ENCODE measurements at places on chromosomes 12 and 14. TPM values are rescaled to one million over a fixed set of nuclear protein-coding genes. Genes with fewer than 3 reads are reported as not detected.

MYF5 gene
- total RNA-seq: not detected

SFSWAP gene
- total RNA-seq: 44.7 TPM

PKP2 gene
- not detected for total RNA-seq

LIN7A gene
- total RNA-seq: not detected

DNA sequence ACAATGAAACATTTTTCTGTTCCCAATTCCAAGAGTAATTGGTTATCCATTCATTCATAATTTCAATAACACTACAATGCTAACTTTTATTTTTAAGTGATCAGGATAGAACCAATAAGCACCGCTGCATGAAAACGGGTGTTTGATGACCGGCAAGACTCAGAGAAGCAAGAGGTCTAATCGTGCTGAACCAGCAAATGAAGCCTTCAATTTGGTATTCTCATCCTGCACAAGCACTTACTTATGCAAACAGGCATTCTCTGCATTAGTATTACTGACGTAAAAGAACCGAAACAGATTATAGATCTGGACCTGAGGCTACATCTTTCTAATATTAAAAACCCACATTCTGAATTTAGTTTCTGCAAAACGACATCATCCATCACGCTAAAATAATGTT, 67.7 kb downstream of the RBM19 start:
- no peak for ATAC-seq

- ATAC-seq: no peak
Observed at GRCh38 chr14:85597701-85598100, 67.8 kb downstream of the FLRT2 start.

- no peak for ATAC-seq
Observed at GRCh38 chr12:22738945-22739344, 114.0 kb downstream of the ETNK1 start.

GRCh38 chr12:20188930-20189653, 179.2 kb upstream of the PDE3A start:
- no peak for ATAC-seq

- ATAC-seq: no peak
Observed at GRCh38 chr12:27367078-27367477, 34.4 kb downstream of the BMAL2 start.

DNA sequence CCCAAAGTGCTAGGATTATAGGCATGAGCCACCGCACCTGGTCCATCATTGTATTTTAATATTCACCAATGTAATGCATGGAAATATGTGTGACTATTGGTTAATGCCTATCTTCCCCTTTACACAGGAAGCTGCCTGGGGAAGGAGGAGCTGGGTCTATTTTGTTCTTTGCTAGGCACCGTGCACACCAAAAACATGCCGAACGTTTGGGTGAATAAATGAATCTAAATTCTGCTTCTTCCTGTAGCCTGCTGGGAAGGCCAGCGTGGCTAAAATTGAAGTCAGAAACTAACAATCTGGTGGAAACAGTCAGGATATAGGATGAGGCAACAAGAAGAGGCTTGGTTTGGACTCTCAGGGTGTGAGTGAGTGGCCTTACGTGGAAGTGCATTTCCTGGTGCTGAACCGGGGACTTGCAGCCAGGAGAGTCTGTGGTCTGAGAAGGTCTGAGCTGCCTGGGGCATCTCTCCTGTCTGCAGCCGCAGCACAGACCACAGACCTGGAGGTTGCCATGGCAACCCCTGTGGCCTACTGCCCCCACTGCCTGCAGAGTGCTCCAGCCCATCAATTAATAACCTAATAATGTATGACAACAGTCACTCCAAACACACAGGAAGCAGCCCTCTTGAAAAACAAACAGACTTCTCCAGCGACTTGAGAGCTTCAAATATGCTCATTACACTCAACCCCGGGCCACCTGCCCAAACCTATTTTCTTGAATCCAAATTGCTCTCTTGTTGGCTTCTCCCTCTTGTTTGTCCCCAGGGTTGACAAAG, 5.5 kb upstream of the GPR68 start:
- peak; percentile 20 for ATAC-seq

Measured in activated T-helper 17 cell treated with anti-CD3 and anti-CD28 coated beads, Interleukin-2, amount 50 U/mL, for 72 hours (primary cell).